ENCODE measurements at places on chromosomes 2 and 18.

DNA sequence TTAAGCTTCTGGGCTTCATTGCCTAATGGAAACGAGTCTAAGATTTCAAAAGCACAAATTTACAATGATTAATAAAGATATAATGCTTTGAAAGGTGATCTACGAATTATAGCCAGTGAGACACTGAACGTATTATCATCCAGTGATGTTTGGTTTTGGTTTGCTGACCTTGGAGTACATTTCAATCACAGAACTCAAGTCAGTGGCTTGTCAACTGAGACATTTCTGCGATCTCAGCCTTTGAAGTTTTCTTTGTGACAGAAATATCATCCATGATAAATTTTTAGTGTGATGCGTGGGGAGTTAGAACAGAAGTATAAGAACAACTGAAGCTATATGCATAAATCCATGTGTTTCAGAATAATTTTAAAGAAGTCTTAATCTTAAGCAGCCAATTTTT lies 263.8 kb downstream of the TCF4 start:
- no peak for DNase-seq

DNA sequence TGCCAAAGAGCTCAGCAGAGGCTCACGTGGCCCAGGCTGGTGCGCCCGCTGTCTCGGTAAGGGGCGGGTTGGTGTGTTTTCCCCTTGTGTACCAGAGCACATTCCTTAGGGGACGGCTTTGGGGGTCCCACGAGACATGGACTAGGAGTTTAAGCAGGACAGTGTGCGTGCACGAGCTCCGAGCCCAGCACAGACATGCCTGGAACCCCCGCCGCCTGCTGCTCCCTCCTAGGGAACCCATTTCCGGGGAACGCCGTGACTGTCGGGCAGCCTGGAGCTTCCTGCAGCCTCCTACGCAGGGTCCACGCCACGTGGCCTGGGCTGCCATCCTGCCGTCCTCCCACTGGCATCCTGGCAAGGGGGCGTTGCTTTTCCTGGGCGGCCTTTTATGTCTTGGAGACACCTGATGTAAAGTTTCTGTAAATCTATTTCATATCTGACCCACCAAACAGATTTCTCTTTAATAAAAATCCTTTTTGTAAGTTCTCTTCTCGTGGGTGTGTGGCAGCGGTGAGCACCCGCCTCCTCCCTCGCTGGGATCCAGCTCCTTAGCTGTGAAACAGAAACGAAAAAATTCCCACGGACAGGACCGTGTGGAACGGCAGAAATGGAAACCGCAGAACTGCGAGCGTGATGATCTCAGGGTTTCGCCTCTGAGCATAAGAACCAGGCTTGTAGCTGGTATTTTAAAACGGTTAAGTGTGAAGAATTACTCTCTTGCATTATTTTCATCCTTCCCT lies 43.5 kb upstream of the KCNG2 start:
- DNase-seq, result no peak

- no peak for DNase-seq
Observed at GRCh38 chr2:28565720-28566295, 69.9 kb downstream of the PLB1 start.

DNA sequence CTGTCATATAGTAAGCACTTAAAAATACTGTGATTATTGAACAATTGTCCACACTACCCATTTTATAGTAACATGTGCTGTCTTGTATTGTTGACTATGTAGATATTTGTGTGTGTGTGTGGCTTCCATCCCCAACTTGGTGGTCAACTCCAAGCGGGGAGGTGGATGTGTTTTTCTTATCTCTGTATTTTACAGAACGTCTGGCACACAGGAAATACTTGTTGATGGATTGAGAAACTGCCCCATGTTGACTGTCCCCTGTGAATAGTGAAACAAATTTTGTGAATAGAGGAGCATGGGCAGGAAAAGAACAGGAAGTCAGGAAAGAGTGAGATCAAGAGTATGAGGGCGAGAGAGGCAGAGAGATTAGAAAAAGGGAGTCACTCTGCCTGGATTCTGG lies 83.6 kb downstream of the CELF4 start:
- no peak for DNase-seq

DNA sequence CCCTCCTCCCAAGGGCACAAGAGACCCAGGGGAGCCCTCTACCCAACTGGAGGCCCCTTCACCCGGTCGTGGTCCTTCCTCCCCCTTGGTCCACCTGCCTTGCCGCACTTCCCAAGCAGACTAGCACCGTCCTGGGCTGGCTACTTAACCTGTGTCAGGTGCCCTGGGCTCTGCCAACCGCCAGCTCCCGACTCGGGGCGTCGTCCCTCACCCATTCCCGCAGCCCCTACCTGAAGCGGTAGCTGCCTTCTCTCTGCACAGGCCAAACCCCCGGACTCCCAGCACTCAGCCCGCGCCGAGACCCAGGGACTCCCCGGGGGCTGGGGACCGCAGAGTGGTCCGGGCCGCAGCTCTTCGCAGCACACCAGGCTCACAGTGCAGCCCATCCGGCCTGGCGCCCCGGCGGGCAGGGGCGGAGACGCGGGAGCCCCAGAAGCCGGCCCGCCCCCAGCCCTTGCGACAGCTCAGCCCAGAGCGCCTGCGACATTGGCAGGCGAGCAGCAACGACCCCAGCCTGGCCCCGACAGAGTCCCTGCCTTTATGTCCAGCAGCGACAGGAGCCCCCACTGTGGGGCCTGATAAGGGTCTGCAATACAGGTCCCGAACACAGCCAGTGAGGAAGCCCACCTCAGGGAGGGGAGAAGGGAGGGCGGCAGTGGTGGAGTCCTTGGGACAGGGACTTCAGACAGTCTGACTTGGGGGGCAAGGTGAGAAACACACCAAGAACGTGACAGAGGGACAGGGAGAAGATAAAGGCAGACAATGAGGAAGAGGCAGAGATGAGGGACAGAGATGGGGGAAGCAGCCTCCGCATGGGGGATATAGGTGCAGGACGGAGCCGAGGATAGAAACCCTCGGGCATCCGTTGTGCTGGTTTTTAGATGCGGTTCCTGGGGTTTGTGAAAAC lies 31.0 kb upstream of the TNS1 start:
- no peak for DNase-seq

DNA sequence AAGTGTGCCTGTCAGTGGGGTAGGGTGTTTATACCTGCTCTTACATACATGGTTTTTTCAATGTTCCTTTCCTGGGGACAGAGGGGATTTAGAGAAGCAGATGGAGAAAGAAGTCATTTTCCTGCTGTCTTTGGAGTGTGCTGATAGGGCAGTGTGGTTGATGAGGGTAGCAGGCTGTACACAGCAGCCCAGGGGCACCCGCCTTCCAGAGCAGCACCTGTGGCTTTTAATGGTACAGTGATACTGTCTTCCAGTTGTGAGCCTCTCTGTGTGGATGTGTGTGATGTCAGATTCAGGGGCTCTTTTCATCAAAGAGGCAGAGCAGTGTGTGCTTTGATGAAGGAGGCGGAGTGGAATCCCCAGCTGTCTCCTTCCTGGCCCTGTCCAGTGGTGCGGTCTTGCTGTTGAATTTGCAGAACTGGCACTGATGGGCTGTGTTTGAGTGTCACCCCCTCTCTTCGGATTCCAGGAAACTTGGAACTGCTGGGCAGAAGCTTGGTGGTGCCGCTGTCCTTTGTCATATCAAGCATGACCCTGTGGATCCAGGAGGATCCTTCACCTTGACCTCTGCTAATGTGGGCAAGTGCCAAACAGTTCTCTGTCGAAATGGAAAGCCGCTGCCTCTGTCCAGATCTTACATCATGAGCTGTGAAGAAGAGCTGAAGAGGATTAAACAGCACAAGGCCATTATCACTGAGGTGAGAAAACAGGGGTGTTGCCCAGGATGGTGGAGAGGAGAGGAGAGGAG lies 259.8 kb downstream of the PHLPP1 start:
- no peak for DNase-seq

DNA sequence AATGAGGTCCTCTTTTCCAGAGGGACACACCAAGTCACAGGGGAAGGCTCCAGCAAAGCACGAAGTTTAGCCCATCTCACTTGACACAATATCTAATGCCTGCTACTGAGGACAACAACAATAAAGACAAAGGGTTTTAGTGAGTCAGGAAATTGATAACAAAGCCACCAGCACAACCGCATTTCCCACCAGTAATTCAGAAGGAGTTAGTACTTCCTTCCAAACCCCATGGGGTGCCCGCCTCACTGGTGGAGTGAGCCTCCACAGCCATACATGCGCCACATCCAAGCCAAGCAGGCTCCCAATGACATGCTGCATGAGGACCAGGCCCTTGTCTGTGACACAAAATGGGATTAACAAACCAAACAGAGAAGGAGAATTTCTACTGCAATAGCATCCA lies 40.1 kb downstream of the MRPL35 start:
- DNase-seq, result no peak
